ENCODE measurements at places on chromosomes 16 and 17.

GRCh38 chr16:89363621-89364393 lies 126.6 kb downstream of the ANKRD11 start:
- DNase-seq = no peak

DNA sequence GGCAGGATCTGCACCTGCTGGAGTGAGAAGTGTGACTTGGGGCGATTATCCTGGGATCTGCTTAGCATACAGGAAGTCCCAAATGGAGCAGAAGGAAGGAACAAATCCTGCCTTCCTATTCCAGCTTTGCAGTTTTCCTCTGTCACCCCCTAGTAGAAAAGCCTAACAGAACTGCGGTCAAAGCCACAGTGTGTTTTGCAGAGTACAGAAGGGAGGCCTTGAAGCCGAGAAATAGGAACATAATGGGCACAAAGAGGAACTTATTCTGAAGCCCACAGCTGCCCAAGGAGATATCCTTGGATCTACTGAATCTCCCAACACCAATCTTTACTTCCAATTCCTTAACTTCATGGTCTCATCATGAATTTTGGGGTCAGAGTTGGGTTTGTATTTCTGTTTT lies 8.5 kb downstream of the KRTAP1-5 start:
- DNase-seq = no peak

GRCh38 chr17:75602644-75603043 lies 15.0 kb downstream of the MYO15B start:
- DNase-seq = no peak

DNA sequence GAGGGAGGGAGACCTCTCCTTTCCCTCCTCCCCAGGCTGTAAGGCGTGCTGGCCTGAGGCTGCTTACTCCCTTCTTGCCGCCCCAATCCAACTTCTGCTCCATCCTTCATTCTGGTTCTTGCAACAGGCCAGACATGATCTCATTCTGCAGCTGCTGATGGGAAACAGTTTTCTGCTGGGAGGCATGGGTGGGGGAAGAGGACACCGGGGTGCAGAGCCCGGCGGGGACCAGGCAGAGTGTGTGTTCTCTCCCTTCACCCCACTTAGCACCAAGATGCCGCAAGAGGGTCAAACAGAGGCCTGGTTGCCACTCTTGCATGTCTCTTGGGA lies 1.4 kb downstream of the SARM1 start:
- DNase-seq = no peak

- no peak for DNase-seq
Measured at GRCh38 chr17:76054112-76054476, 18.2 kb downstream of the SRP68 start.

GRCh38 chr17:73342050-73342522 lies 30.3 kb upstream of the CDC42EP4 start:
- peak; percentile 27 for DNase-seq

- DNase-seq = no peak
Measured at GRCh38 chr16:88453217-88453531, at the start of gene ZFPM1. TSS of gene ZFPM1 (plus strand) at chr16:88453280. CDS start at chr16:88453639, 359 bp downstream.

DNA sequence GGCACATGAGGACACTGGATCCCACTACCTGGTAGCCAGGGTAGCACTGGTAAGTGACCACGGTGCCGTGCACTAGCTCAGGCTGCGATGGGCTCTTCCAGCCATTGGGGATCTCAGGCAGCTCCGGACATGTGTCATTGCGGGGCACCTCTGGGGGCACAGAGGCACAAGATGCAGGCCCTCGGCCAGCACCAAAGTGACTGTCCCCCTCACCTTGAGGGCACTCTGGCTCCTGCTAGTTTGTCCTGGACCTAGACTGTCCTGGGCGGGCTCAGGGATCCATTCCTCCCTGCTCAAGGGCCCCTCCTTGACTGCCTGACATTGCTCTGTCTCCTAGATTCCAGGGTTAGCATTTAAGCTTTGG lies 6.7 kb upstream of the PHF12 start:
- no peak for DNase-seq

- no peak for DNase-seq
Measured at GRCh38 chr17:33596899-33597298, 303.8 kb upstream of the ASIC2 start.

DNA sequence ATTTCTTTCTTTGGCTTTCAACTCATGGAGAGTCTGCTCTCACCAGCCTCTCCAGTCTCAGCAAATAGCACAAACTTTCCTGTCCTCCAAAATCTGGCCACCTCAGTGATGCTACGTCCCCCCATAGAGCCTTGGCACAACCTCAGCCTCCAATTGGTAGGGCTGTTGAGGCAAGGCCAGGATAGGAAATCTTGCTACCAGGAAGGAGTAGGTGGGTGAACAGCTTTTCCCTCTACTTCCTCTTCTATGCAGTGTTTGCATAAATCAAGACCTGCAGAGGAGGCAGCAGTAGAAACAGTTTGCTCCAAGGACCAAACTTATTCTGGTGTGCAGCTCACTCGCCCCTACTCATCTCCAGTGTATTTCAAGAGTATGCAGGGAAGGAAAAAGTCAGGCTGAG lies 701 bp upstream of the DPEP2 start:
- no peak for DNase-seq

GRCh38 chr17:4014148-4014927 lies 50.1 kb upstream of the ATP2A3 start:
- no peak for DNase-seq

GRCh38 chr16:4176906-4177417 lies 60.7 kb upstream of the ADCY9 start:
- DNase-seq = no peak

- DNase-seq = no peak
Measured at GRCh38 chr16:29662729-29663015, 375 bp upstream of the SPN start.

GRCh38 chr17:13636951-13637350 lies 35.2 kb upstream of the HS3ST3A1 start:
- DNase-seq = no peak

- DNase-seq = no peak
Measured at GRCh38 chr16:49259330-49259729, 22.3 kb downstream of the CBLN1 start.

- DNase-seq = no peak
Measured at GRCh38 chr17:42146911-42147607, 7.7 kb downstream of the RAB5C start.

DNA sequence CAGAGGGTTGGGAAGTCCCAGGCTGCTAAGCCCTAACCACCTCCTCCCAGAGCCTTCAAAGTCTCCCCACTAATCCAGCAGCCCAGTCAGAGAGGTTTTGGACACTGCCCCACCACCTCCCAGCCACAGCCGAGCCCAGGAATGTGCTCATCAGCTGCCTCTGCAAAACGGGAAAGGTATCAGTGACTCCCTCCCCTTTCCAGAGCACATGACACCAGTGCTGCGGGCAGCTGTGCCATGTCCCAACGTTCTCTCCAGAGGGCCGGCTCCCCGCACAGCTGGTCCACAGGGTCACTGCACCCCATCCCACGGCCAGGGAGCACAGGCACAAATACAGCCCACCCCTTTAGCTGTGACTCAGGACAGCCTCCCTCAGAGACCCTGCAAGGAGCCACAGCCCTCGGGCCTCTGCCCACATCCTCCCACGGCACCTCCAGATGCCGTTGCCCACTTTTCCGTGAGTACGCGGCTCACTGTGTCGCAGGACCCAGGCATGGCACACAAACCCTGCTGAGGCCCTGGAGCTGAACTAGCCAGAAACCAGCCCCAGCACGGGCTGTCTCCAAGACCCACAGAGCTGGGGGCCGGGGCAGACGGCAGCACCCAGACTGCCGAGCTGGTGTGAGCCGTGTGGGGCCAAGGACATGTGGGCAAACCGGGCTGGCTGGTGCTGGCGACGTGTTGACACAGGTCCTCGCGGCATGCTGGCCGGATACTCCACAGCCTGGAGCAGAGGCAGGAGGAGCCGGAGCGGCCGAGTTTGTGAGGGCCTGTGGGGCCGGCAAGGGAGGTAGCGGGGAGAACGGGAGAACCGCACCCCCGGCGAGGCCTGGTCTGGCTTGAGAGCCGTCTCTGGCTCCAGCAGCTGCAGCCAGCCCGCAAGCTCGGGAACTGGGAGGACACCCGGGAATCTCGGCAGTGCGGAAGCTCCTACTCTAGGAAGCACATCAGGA lies 6.3 kb upstream of the PPP1R27 start:
- DNase-seq = no peak
